Lower leg skin (tissue), 4 donors: ENCODE measurements at places on chromosomes 2 and 18.
A peak's percentile ranks its signal among the peaks of the same experiment; 100 is the strongest.

GRCh38 chr2:158221063-158222020 is 119.7 kb downstream of the UPP2 start:
- DNase-seq: no peak

- DNase-seq: no peak
Observed at GRCh38 chr18:60739212-60739611, 366.6 kb upstream of the MC4R start.

DNA sequence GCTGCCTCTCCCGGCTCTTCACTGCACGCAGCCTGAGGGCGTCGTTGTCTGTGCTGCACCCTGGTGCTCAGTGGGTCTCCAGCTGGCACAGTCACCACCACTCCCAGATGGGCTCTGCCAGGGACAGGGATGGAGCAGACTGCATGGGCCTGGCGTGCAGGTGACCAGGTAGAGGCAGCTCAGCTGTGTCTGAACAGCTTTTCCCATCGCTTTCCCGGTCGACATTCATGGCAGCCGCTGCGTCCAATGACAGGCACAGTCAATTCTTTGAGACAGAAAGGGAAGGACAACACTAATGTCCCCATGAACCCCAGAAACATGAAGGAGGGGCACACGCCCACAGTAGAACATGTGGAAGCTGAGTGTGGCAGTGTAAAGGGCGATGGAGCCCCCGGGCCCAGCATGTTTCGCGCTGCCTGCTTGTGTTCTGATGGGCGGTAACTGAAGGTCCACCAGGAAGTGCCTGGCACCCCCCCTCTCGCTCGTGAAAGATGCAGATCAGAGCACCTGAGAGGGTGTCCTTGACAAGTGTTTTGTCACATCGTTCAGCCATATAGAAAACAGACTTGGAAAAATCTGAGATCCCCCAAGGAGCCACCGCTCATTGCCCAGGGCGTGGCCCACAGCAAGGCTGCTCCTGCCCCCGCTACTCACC is 122.4 kb downstream of the NFATC1 start:
- peak; percentile 83 for DNase-seq

GRCh38 chr2:159982270-159982669 is 80.1 kb downstream of the PLA2R1 start:
- peak; percentile 70 for DNase-seq

DNA sequence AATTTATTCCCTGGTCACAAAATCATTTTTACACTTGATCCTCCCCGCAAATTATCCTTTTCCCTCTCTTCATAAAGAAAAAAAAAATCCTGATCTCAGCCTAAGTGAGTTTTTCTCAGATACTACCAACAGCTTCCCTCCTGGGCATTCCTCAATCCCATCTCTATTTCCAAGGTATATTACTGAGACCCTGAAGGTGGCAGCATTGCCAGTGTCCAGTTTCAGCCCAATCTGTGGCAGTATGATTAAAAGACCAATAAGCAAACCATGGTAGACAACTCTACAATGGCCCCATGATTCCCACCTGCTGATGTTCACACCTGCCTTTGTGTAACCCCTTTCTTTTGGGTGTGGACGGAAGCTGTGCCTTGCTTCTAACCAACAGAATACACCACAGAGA is 45.1 kb downstream of the CCDC93 start:
- no peak for DNase-seq

GRCh38 chr2:78992807-78993517 is 32.5 kb upstream of the REG3G start:
- DNase-seq: no peak

DNA sequence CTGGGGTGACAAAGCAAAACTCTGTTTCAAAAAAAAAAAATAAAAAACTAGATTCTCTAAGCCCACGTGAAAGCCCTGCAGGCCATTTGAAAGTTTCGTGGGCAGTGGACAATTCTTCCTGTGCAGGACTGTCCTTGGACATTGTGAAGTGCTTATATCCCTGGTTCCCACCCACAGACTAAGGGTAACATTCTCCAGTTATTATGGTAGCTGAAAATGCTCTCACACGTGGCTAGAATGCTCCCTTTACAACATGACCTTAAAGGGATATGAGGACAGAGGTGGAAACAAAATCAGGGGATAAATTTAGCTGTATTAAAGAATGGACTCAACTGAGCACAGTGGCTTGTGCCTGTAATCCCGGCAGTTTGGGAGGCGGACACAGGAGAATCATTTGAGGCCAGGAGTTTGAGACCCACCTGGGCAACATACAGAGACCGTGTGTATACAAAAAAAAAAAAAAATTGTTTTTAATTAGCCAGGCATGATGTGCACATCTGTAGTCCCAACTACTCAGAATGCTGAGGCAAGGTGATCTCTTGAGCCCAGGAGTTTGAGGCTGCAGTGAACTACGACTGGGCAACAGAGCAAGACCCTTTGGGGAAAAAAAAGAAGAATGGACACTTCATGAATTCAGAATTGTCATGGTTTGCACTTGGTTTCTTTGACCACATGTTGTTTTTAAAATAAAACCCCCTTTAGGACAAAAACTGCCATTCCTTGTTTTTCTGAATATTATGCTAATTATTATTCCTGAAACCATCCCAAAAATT is 167.9 kb downstream of the MGAT5 start:
- no peak for DNase-seq

GRCh38 chr2:205702576-205702975 is 20.3 kb downstream of the NRP2 start:
- DNase-seq: no peak

DNA sequence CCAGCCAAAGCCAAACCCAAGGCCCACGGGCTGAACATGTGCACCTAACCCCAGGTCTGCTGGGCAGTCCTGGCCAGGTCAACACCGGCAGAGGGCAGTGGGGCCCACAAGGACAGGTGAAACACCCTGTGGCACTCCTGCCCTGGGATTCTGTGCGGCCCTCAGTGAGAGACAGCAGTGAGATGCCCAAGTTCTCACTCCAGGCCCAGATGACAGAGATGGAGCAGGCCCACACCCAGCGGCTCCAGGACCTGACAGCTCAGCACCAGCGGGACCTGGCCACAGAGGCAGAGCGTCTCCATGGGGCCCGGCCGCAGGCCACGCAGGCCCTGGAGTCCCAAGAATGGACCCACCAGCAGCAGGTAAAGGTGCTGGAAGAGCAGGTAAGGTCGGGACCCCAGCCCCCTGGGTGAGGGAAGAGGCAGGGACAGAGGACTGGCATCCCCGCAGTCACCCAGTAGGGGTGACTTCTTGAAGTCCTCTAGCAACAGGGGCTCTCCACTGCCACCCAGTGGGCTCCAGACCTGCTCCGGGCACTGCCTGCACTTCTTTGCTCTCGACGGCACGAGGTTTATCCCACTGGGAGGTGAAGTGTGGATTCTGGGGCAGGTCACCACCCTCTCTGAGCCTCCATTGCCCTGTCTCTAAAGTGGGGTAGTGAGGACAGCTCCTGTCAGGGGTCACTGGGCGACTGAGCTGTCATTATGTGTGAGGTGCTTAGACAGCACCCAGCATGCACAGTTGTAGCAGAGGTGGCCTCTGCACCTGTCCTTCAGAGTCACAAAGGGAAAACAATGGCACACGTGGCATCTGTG is 8.8 kb upstream of the SNED1 start:
- DNase-seq: peak; percentile 86

- DNase-seq: no peak
Observed at GRCh38 chr2:109247812-109248211, 118.8 kb downstream of the SH3RF3 start.

- DNase-seq: no peak
Observed at GRCh38 chr18:21904856-21905255, 164.3 kb downstream of the MIB1 start.

GRCh38 chr2:3189961-3190360 is 187.7 kb downstream of the EIPR1 start:
- no peak for DNase-seq

GRCh38 chr2:142259356-142259755 is 128.5 kb upstream of the LRP1B start:
- no peak for DNase-seq

DNA sequence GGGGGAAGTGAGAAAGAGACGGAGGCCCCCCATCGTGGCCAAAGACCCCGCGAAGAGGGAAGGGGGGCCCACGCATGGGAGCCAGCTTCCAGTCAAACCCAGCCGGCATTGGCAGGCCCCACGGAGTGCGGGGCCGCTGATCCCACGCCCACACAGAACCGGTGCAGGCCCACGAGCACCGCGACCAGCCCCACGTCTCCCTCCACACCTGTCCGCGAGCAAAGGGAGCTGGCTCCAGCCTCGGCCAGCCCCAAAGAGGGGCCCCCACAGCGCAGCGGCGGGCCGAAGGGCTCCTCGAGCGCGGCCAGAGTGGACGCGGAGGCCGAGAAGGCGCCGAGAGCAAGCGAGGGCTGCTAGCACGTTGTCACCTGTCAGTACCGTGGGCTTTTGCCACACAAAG is 125.0 kb upstream of the TWIST2 start:
- peak; percentile 2 for DNase-seq

DNA sequence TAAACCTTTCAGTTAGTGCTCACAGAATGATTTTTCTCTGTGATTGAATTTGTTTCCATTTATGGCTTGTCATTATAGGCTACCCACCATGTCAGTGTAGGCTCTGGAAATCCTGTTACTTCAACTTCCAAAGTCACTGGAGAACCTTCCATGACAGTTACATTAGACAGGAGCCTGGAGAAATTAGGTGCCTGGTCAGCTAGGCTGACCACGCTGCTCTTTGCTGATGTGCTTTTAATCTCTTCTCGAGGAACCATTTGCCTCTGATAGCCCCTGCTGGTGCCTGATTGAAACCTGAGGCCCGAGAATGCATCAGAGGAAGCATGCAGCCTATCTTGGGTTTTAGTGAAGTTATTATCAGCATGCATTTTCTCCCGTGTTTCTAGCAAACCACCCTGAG is 29.6 kb upstream of the TTN start:
- DNase-seq: no peak

DNA sequence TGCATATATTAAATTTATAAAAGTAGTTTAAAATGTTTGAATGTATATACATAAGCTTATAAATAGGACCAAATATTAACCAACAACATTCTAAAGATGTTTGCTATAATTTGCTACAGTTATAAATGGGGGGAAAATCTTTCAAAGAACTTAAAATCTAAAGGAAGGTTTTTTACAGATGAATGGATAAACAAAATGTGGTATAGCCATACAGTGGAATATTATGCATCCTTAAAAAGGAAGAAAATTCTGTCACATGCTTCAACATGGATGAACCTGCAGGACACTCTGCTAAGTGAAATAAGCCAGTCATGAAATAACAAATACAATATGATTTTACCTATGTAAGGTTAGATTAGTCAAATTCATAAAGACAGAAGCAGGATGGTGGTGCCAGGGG is 75.8 kb downstream of the TMEM17 start:
- no peak for DNase-seq

GRCh38 chr2:149568138-149568537 is 19.4 kb downstream of the MMADHC start:
- DNase-seq: no peak

DNA sequence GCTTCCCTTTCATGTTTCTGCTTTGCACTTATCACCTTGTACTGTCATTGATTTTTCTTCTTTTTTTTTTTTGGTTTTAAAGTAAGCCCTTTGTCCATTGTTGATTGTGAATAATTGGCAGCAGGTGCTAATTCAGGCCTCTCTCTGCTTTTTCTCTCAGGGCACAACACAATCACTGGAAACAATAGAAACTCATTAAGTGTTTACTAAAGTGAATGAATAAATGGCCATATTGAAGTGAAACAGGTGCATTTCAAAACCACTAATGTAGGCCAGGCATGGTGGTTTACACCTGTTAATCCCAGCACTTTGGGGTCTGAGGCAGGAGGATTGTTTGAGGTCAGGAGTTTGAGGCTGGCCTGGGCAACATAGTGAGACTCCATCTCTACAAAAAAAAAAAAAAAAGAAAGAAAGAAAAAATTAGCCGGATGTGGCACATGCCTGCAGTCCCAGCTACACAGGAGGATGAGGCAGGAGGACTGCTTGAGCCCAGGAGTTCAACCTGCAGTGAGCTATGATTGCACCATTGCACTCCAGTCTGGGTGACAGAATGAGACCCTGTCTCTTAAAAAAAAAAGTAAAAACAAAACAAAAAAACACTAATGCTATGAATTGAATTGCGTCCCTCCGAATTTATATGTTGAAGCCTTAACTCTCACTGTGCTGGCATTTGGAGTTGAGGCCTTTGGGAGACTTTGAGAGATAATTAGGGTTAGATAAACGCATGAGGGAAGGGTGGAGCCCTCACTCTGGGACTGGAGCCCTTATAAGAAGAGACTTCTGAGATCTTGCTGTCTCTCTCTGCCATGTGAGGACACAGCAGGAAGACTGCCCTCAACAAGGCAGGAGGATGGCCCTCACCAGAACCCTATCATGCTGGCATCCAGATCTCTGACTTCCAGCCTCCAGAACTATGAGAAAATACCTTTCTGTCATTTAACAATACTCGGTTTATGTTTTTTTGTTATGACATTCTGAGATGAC is 19.9 kb downstream of the SLC38A11 start:
- DNase-seq: no peak

DNA sequence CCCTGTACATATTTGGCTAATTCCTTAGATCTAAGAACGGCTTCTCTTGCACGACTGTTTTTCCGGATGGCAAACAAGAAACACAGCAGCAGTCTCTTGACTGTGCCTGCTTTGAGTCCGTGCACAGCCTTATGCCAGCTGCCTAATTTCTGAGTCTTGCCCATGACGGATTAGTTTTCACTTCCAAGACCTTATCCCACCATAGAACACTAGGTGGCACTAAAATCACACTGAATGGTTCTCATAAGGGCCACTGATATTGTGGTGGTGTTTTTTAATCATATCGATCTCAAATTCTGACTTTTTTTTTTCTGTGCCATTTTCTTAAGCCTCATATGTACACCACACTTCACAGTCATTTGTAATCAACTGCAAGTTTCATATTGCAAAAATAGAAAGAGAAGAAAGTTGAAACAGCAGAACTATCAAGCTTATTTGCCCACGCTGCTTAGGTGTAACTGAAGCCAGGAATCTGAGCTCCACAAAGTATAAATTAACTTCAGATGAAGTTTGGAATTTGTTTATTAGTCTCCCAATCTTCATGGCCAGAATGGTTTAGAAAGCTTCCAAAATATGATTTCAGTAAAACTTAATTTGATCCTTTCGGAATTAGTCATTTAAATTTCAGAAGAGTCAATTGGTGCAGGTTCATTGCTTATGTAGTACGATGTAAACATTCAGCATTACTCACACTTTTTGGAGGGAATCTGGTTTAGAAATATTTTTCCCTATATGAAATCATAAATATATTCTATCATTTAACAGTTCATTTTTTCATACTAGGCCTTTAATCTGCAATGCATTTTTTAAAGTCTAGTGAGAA is 45.5 kb upstream of the SCN7A start:
- no peak for DNase-seq

GRCh38 chr2:240836781-240837467 is 16.9 kb upstream of the KIF1A start:
- peak; percentile 84 for DNase-seq

- no peak for DNase-seq
Observed at GRCh38 chr2:163370169-163370886, 365.5 kb downstream of the FIGN start.

GRCh38 chr2:239402666-239403065 is 1.8 kb upstream of the HDAC4 start:
- no peak for DNase-seq

GRCh38 chr2:38199127-38199526 is 123.2 kb upstream of the CYP1B1 start:
- no peak for DNase-seq

- DNase-seq: no peak
Observed at GRCh38 chr2:98771721-98772524, 41.0 kb upstream of the MGAT4A start.

GRCh38 chr2:48482313-48482712 is 47.6 kb upstream of the STON1 start:
- DNase-seq: no peak

- DNase-seq: peak; percentile 5
Observed at GRCh38 chr2:240644859-240645301, 19.6 kb downstream of the GPR35 start.
